ENCODE measurements at places on chromosomes 1 and 21. TPM values are rescaled to one million over a fixed set of nuclear protein-coding genes. Genes with fewer than 3 reads are reported as not detected.

TOR1AIP2 gene
- total RNA-seq: 54.3 TPM

GRCh38 chr1:41936107-41936506, 17.4 kb upstream of the HIVEP3 start:
- DNase-seq: no peak

DNA sequence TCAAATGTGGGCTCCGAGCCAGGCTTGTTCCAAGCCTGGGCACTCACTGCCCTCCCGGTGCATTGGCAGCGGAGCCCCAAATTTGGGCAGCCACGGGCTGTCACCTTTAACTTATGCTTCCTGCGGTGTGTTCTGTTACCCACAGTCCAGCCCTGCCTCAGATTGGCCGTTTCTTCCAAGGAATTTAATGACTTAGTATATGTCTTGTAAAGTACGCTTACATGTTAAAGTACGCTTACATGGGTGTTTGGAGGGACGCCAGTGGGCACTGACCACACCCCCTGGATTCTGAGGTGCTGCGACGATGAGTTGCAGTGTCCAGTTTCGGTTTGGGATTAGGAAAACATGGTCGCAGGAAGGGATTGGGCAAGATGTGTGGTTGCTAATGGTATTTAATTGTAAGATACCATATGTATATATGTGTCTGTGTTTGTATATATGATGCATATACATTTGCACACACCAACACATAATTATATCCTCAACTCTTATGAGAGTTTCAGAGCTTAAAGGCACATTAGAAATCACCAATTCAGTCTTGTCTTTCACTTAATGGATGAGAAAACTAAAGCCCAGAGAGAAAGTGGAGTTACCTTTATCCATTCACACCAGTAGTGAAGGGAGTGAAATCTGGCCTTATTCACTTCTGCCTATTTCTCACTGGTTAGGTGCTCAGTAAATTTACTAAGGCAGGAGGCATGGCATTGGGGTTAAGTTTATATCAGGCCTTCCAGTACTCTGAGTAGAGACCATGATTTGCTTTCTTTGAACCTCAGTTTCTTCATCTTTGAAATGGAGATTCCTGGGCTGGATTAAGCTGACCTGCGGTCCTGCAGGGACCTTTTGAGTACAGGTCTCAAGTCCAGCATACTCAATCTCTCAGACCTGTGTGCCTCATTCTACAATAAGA, 1.0 kb downstream of the SMYD2 start:
- no peak for DNase-seq

NFASC gene
- total RNA-seq: 32.4 TPM

- DNase-seq: no peak
These were observed 81.2 kb upstream of the KCND3 start for GRCh38 chr1:112070677-112071076.

ENAH gene
- total RNA-seq: 73.5 TPM

GRCh38 chr1:222880587-222880986, 65.7 kb downstream of the DISP1 start:
- DNase-seq: no peak

- DNase-seq: no peak
These were observed 92.6 kb downstream of the ADGRL4 start for GRCh38 chr1:78913950-78914349.

DNA sequence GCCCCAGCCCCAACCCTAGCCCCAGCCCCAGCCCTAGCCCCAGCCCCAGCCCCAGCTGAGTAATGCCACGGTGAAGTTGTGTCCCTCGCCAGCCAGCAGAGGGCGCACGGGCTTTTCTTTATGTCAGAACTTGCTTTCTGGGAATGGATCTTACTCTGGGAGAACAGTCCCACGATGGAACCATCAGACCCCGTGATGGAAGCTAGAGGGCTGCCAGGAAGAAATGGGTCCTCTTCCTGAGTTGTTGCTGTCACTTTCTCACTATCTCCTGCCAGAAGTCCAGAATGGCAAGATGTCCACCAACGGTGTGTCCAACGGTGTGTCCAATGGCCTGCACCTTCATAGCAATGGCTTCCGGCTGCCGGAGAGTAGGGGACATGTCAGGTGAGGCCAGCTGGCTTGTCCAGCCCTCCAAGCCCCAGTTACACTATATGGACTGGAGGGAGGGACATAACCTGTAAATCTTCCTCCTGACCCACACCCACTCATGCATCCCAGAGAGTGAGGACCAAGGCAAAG, 25.1 kb upstream of the TMEM222 start:
- peak; percentile 31 for DNase-seq

FCRL1 gene
- total RNA-seq: 0.16 TPM

DNA sequence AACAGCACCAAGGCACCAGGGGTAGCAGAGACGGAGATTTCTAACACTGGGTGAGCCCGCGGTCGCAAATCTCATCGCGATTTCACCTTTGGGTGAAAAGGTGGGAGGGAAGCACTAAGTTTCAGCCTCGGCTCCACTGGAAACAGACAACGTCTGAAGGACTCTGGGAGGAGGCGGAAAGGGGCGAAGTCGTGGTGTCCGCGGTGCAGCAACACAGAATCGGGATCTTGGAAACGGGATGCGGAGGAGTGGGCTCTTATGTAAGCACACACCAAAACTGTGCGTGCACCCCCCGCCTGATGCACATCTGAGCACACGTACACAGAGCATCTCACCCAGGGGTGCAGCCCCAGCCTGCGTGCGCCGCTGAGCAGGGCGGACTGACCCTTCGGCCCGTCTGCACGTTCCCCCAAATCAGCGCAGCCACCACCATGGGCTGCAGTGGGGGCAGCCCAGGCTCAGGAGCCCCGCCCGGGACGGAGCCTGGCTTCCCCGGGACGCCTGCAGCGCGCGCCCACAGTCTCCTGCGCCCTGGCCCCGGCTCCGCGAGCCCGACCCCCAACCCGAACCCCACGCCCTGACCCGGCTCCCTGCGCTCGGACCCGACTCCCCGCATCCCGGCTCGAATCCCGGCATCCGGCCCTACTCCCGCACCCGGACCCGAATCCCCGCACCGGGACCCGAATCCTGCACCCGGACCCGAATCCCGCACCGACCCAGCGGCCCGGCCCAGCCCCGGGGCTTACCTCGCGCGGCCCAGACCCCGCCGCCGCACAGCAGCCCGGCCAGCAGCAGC, 670 bp downstream of the CLSTN1 start:
- DNase-seq: peak; percentile 36

LENEP gene
- total RNA-seq: 2.7 TPM

- no peak for DNase-seq
These were observed 37.7 kb upstream of the IPO9 start for GRCh38 chr1:201791051-201791778.

CFAP45 gene
- 0.47 TPM for total RNA-seq

IPO13 gene
- 13.7 TPM for total RNA-seq

- DNase-seq: no peak
These were observed 156.9 kb downstream of the LRRC40 start for GRCh38 chr1:70048336-70049094.

DNA sequence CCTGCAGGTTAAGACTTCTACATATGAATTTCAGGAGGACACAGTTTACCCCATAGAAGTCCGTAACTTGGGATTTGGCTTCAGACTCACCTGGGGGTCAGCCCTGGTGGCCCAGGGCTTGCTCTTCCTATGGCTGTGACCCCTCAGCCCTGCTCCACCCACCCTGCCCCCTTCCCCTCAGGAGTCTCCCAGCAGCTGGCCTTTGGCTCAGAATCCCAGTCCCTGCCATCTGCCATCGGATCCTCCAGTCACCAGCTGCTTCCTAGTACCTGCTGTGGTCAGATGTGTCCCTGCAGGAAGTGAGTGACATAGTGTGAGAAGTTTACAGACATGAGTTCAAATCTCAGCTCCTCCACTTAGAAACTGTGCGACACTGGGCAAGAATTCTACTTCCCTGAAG, 332.6 kb downstream of the NPHP4 start:
- no peak for DNase-seq

IL24 gene
- not detected for total RNA-seq

GRCh38 chr1:181784039-181784683, 277.4 kb downstream of the ZNF648 start:
- no peak for DNase-seq

GRCh38 chr1:200838676-200839445, 33.9 kb upstream of the GPR25 start:
- no peak for DNase-seq

- DNase-seq: no peak
These were observed 12.1 kb downstream of the LRP8 start for GRCh38 chr1:53315456-53316423.

TNFRSF4 gene
- total RNA-seq: not detected

DNA sequence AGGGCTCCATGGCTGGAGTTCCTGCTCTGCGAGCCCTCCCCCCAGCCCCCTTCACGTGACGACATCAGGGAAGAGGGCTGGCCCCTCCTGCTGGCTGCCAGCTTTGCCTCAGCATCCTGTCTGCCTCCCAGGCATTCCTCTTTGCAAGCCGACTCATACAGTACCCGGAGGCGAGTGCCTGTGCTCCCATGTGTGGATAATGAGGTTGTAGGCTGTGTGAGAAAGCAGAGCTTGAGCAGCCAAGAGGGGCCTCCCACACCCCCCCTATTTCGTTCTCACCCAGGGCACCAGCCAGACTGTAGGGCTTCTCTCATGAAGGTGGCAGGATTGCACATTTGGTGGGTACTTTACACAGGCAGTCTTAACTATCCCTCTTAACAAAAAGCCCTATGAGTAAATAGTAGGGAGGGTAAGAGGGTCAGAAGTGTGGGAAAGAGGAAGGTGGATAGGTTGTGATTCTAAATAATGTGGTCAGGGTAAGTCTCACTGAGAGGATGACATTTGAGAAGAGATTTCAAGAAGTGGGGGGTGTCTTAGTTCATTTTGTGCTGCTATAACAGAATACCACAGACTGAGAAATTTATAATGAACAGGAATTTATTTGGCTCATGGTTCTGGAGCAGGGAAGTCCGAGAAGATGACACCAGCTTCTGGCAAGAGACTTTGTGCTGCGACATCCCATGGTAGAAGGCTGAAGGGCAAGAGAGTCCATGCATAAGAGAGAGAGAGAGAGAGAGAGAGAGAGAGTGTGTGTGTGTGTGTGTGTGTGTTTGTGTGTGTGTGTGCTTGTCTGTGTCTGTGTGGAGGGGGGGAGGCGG, 113.5 kb downstream of the OMA1 start:
- peak; percentile 61 for DNase-seq

DNA sequence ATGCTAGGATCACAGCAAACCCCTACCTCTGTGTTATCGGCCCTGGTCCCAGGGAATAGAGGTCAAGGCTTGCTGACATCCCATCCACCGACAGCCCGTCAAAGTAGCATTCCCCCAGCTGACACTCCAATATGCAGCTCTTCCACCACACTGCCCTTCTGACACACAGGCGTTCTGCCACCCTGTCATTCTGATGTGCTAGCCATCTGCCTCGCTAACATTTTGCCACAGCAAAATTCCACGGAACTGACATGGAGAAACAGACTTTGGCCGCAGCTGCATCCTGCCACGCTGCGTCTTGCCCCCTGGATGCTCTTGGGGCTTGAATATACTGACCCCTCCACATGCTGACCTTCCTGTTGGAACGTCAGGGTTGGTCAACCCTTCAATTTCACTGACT, 163.2 kb upstream of the CSF3R start:
- no peak for DNase-seq

DNA sequence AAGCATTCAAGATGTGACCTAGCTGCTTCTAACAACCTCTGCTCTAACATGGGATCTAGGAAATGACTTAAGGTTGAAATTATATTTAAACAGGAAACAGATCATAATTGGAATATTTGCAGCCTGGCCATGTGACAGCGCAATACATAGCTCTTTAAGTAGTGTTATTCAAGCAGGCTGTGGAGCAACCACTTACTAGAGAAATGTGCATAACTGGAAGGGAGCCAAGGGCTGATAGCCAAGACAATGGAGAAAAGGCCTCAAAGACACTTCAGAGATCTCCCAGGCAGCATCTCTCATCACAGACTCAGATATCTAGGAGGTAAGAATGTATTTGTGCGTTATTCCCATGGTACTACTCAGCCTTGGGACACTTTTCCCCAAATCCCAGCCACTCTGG, 823.0 kb upstream of the PRMT6 start:
- no peak for DNase-seq

DNA sequence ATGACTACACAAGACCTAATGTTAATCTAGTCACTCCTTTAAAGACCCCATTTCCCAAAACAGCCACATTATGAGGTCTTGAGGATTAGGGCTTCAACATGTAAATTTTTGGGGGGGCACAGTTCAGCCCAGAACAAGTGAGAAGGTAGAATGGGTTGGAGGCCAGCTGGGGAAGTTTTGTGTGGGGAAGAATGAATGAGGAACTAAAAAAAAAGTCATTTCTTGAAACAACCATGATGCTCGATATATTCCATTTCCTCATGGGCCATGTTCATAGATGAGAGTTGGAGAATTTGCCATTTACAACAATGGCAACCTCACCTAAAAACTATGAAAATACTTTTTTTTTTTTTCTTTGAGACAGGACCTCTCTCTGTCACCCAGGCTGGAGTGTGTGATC, 14.5 kb downstream of the NLRP3 start:
- no peak for DNase-seq

- no peak for DNase-seq
These were observed 5.2 kb upstream of the HSD3B2 start for GRCh38 chr1:119409731-119410130.

FCGR3A gene
- total RNA-seq: 4.7 TPM

DNA sequence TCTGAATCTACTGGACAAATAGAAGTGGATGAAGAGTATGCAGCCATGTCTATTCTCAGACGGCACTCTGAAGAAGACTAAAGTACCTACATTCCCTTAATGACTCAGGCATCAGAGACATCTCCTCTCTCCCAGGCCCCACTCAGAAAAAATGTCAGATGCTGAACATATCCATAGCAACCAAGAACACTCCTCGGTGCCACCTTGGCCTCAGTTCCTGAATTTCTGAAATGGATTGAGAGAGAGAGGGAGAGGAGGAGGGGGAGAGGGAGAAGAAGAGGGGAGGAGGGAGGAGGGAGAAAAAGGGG, 16.0 kb upstream of the OVAAL start:
- no peak for DNase-seq

TRIM45 gene
- total RNA-seq: 5.0 TPM

- DNase-seq: no peak
These were observed 653.3 kb downstream of the LTN1 start for GRCh38 chr21:28339403-28339802.

DNA sequence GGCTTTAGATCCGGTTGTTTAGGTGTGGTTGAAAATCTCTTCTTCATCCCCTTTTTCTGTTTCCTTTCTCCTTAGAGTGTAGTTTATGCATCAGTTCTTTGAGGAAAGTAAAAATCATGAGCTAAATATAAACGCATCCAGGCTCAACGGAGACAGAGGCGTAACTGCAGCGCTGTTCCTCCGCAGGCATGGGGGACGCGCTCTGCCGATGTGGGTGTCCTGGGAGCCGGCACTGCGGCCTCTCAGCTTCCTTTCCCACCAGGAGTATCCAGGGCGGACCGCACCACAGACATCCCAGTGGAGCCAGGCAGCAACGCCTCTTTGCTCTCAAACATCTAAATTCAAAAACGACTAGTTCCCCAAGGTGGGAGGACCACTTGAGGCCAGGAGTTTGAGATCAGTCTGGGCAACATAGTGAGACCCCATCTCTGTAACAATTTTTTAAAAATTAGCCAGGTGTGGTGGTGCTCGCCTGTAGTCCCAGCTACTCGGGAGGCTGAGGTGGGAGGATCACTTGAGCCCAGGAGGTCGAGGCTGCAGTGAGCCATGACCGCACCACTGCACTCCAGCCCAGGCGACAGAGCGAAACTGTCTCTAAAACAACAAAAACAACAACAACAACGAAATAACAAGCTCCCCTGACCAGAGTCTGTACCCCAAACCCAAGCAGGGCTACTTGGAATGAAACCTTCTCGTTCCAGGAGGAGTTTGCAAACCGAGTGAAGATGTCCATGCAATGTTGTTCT, 16.4 kb downstream of the SLC45A1 start:
- no peak for DNase-seq

ZNHIT6 gene
- total RNA-seq: 12.8 TPM

SELL gene
- total RNA-seq: 0.47 TPM

IQCC gene
- 2.3 TPM for total RNA-seq

GRCh38 chr1:167650269-167651160, 20.5 kb downstream of the RCSD1 start:
- no peak for DNase-seq
